IMR-90 (cell line): ENCODE measurements at places on chromosomes 13 and 19.

- DNase-seq: peak; percentile 89
These were observed 64.9 kb upstream of the HTR2A start for GRCh38 chr13:46961719-46962118.

DNA sequence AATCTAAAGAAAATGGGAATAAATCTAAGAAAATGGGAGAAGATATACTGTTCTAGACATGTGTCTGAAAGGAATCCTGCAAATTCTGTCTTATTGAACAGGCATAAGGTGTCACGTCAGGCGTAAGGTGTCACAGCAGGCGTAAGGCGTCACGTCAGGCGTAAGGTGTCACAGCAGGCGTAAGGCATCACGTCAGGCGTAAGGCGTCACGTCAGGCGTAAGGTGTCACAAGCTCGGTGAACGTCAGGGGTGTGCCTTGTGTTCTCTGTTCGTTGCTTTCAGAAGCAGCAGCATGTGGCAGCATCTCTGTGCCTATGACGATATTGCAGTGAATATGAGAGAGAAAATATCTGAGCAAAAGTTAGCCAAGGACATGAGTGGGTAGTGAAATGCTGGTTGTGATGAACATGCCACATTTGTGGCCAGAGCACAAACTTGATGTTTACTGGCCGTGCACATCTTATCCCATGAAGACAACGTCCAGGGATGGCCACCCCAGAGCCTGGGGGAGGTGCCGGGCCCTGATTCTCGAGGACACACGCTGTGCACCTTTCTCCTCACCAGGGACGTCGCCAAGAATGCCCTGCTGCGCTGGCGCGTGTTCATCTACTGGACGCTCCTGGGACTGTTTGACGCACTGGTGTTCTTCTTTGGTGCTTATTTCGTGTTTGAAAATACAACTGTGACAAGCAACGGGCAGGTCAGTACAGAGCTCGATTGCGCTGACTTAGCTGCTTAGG lies 107.0 kb upstream of the MCF2L start:
- DNase-seq: no peak

DNA sequence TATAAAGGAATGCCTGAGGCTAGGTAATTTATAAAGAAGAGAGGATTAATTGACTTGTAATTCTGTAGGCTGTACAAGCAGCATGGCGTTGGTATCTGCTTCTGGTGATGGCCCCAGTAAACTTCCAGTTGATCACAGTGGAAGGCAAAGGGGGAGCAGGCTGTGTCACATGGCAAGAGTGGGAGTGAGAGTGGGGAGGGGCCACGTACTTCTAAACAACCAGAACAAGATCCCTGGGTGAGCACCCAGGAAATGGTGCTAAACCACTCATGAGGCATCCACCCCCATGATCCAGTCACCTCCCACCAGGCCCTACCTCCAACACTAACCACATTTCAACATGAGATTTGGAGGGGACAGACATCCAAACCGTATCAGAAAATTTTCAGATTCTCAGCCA lies 3.0 kb upstream of the RNF113B start:
- DNase-seq: no peak

DNA sequence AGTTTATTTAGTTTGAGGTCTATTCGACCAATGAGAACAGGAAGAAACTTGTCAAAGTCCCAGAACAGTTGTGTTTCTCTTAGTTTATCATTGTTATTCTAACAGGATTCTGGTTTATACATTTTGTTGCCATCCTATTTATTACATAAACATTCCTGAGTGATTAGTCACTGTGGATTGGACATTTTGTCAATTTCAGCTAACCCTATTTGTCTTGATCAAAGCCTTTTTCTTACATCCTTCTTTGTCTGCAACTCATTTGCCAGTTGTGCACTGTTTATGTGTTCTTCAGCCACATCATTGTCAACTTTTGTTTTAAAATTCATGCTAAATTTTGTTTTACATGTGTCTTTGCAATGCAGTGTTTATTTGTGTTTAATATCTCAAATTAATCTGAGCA lies 886.0 kb upstream of the SLC10A2 start:
- no peak for DNase-seq

DNA sequence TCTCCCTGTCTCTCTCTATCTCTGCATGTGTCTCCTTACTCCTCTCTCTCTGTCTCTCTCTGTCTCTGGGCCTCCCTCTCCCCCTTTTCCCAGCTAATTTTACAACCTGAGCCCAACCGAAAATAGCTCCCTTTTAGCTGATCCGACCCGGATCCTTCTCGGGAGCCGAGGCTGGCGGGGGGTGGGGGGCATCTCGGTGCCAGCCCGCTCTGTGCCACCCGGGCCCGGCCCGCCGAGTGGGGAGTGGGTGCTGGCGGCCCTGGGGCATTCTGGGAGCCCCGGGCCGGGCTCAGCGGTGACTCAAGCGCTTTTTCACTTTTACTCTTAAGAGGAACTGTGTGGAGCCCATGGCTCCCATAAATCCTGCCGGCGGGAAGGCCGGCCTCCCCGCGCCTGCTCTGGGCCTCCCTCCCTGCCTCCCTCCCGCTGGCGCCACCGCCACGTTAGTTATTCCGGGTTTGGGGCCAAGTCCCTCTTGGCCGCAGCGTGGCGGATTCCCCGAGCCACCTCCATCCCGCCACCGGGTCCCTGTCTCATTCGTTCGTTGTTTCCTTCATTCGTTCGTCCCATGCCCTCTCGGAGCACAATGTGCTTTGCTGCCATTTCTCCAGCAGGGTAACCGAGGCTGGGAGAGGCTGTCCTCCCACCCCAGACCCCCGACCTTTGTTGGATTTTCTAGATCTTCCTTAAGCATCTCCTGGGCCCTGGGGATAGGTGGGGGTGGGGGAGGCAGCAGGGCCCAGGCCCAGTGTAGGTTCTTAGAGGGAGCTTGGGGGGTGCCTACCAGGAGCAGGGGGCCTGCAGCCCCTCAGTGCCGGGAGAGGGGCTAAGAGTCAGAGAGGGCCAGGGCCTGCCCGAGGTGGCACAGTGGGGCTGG lies 3.2 kb downstream of the NFIC start:
- DNase-seq: peak; percentile 63

DNA sequence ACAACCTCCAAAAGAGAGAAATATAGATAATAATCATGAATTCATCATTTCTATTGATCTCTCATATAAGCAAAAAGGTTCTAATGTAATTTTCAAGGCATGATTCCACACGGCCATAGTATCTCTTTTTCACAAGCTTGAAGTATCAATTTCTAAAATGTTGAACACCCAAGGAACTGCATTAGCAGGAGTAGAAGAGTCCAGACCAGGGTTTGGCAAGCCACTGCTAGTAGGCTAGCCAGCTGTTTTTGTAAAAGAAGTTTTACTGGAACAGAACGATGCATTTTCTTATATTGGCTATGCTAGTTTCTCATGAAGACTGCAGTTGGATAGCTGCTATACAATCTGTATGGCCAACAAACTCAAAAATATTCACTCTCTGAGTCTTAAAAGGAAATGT lies 481.5 kb upstream of the MIR17HG start:
- DNase-seq: no peak

GRCh38 chr19:7853770-7854128 lies 20.4 kb downstream of the PRR36 start:
- DNase-seq: no peak

DNA sequence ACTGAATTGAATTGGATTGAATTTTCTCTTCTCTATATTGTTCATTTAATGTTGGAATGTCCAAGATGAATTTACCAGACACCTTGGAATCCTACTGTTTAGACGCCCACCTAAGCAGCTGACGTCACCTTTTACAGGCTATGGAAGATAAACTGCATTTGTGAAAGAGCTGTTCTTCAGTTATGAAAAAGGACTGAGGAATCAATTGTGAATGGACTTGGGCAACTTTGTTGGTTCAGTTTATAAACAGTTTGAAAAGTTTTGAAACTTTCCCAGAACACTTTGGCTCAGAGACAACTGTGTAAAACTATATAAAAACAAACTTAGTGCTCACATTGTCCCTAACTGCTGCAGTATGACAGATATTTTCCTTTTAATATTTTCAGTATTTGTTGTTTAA lies 590.8 kb upstream of the SPRY2 start:
- no peak for DNase-seq

GRCh38 chr13:43783820-43784219 lies 3.0 kb downstream of the ENOX1 start:
- peak; percentile 8 for DNase-seq

GRCh38 chr19:48953141-48953540 lies 1.5 kb upstream of the BAX start:
- DNase-seq: no peak

DNA sequence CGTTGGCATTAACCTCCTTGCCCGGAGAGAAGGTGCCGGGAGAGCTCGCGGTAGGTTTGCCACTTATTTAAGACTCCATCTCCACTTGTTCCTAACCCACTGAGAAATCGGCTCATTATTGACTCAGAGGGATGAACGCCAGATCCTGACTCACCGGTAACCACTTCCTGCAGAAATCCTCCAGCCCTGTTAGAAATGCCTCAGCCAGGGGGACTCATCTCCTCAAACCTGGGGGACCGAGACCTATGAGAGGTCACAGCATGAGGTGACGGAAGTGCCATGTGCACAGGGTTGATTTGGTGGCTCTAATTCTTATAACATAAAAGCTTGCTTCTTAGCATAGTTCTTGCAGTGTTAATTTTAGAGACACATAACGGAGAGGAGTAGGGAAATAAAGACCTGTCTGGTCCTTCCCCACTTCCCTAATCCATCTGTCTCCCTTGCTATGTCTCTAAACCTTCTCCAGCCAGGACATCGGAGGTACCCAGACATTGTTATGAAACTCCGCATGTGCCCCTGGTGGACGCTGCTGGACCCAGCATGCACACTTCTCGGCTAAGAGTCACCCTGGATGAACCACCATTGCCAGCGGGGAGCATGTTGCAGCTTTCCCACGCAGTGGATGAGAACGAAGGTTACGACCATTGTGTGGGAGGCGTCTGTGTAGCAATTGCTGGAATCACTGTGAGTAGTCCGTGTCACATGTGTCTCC lies 158.9 kb downstream of the EFNB2 start:
- peak; percentile 95 for DNase-seq

DNA sequence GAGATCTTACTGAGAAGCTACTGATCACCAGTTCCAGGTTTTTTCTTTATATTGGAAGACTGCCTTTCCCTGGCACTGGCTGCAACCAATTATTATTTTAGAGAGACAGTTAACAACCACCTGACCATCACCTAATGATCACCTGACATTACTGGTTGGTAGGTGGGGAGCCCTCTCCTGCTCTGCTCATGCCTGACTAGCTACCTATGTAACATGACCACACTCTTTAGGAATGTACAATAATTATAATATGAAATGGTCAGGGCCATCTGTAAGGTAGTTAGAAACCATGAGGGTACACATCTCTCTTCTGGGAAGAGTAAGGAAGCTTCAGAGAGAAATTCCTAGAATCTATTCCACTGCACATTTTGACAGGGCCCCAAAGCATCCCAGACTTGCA lies 59.0 kb upstream of the SCEL start:
- DNase-seq: no peak

DNA sequence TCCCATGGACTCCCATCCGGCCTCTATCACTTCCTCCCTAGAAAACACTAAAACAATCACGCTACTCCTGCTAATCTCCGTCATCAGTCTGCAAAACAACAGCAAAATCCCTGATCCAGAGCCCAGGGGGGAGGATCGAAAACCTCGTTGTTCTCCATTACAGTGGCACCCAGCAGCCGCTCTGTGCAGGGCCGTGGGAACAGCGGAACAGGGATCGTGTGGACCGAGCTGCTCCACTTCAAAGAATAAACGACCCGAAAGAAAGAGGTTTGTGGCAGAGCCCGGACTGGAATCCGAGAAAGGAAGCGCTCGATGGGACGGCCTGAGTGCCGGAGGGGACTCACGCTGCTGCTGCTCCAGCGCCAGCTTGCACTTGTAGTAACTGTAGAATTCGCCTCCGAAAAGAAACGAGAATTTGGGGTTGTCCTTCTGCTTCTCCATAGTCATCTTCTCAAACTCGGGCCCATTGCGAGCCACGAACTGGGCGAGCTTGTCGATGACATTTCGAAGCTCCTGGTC lies 652 bp downstream of the CHERP start:
- DNase-seq: peak; percentile 11

DNA sequence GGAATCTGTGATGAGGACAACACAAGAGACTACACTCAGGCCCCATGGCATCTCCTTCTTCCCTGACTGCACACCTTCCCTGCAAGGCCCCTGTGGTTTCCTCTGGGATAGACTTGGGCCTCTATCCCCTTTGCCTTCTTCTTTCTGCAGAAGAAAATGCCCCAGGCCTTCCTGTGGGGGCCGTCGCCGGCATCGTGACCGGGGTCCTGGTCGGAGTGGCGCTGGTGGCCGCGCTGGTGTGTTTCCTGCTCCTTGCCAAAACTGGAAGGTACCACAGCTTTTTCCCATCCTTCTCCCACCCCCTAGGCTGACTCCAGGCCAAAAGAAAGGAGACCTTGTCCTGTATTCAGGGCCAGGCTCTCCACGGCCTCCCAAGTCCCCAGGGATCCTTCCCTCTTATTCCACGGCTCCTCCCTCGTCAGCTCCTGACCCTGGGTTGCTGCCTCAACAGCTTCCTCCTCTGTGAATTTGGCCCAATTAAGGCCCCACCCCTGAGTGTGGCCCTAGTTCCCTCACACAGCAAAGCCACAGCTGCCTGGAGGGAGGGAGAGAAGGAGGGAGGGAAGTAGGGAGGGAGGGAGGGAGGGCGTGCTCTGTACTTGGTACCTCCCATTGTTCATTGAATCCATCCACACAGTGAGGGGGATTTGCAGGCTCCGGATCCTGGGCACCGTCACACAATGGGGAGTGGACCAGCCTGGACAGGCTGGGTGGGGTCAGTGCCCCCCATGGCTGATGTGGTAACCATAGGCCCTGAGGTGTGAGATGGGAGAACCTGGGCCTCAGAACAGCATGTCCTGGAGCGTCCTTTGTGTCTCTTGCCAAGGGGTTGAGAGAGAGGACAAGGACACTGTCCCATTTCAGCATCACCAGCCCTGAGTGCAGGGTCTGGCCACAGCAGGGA lies 12.5 kb downstream of the CEACAM3 start:
- no peak for DNase-seq

- DNase-seq: peak; percentile 49
These were observed 3.1 kb downstream of the FTL start for GRCh38 chr19:48968179-48968661.

DNA sequence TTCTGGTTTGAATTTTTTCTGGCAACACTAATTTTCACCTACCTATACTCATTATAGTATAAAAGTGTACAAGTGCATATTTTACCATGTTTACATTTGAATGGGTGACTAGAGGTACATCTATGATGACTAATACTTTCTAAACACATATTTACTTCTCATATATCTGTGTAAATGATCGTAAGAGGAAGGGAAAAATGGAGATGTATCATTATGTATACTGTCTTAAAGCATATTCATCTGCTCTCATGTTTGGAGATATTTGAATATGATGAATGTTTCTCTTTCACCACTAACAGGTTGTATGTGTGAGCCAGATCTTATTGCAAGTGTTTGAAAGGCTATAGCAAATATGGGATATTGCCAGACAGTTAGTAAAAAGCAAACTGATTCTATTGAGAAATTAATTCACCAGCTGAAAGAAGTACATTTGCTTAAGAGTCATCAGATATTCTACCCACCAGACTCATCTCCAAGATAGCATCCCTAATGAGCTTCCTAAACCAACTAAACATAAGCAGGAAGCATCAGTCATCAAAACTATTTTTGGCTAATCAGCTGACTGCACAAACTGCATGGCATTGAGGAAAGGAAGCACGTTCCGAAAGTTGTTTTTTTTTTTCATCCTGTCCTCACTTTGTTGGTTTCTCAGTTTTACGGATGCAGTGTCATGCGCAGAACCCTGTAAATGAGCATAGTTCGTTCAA lies 738.2 kb downstream of the GPC5 start:
- DNase-seq: no peak

- no peak for DNase-seq
These were observed 983.4 kb downstream of the EFNB2 start for GRCh38 chr13:105552078-105552477.

GRCh38 chr13:20489185-20489820 lies 36.4 kb downstream of the CRYL1 start:
- DNase-seq: peak; percentile 62
